ENCODE measurements at places on chromosomes 4 and X.

GRCh38 chr4:87497578-87497977 is 31.6 kb downstream of the SPARCL1 start:
- no peak for DNase-seq

- no peak for DNase-seq
These were observed 390.8 kb downstream of the ADGRL3 start for GRCh38 chr4:61590881-61591280.

- no peak for DNase-seq
These were observed 83.2 kb downstream of the TMEM131L start for GRCh38 chr4:153549405-153549804.

DNA sequence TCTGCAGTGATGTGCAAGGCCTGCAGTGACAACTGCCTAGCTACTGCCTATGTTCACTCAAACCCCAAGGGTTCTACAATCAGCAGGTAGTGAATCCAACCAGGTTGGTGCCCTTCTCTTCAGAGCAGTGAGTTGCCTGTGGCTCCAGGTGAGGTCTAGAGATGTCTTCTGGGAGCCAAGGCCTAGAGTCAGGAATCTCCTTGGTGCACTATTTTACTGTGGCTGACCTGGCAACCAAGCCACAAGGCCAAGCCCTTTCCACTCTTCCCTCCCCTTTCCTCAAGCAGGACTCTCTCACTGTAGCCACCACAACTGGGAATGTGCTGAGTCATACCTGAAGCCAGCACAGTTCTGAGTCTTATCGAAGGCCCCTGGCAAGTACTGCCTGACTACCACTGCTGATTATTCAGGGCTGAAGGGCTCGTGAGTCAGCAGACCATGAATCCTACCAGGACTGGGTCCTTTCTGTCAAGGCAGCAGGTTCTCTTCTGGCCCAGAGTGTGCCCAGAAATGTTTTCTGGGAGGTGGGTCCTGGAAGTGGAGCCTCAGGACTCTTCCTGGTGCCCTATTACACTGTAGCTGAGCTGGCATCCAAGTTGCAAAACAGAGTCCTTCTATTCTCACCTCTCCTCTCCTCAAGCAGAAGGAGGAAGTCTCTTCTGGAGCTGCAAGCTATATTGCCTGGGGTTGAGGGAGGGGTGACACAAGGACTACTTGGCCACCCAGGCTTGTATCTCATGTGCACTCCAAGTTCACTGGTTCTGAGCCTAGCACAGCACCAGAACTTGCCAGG is 111.6 kb downstream of the BTC start:
- no peak for DNase-seq

DNA sequence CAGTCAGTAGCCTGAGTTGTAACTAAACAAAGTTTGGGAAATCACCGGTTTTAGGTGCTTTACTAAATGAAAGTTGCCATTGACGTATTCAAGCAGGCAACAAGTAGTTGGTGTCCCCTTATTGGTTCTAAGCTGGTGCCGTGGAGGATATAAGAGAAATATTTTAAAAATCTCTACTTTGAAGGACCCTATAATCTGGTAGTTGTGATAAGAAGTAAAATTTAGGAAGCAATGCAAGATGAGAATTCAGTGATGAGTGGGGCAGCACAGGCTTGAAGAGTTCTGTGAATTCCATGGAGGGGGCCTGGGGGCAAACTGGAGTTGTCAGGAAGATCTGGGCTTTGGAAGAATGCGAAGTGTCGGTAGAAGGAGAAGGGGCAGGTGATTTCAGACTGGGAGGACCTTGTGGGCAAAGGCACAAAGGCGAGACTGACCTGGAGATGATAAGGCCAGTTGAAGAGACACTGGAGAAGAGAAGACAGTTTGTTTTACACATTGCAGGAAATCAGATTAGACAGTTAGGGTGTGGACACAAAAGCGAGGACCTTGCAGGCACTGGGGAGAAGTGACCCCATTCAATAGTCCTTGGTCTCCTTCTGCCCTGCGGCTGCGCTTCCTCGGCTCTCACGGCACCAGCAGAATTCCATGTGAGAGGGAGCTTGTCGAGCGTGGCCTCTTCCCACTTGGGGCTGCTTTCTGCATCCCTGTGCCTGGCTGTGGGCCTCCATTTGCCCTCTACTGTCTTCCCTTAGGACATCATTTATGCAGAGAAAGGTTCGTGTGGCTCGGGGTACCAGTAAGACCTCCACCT is 1.3 kb downstream of the RHOH start:
- no peak for DNase-seq

DNA sequence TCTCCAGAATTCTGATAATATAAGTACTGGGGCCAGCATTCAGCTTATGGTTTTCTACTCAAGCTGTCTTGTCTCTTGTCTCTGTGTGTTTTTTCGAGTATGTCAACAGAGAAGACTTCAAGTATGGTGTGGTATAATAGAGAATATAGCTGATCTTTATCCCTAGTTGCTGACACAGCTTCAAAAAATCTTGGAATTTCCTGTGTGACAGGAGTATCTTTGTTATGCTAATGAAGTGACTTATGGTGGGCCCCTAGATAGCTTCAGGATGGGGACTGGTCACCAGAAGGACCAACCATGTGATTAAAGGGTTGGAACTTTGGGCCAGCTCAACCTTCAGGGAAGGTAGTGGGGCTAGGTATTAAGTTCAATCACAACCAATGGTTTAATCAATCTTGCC is 2.9 kb downstream of the GPRASP3 start:
- no peak for DNase-seq

DNA sequence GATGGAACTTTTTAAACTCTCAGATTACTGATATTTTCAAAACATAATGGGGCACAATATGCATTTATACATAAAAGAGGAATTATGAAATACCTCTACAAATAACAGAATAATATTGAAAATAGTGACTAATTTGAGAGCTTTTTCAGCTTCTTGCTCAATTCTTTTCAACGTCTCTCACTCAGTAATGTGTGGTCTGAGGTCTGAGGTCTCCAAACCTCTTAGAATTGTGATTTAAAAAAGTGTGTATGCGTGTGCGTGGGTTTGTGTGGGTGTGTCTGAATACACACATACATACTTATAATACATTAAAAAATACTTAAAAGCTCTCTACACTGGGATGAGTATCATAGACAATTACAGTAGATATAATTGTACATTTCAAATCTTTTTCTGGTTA is 7.9 kb downstream of the NDNF start:
- no peak for DNase-seq

DNA sequence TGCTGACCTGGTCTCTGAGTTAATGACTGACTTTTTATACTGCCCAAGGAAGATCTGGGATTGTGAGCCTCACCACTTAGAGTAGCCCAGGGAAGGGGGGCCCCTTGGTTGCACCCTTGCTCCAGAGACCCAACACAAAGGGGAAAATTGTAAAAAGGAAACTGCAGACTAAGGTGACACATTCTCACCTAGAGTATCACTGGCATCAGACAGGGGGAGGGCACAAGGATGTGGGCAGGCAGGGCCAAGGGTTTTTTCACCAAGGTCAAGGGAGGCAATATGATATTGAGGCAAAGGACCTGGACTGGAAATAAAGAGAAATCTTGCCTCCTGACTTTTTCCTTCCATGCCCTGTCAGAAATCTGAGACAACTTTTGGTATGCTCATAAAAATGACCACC is 386.2 kb upstream of the FGF16 start:
- DNase-seq = no peak

DNA sequence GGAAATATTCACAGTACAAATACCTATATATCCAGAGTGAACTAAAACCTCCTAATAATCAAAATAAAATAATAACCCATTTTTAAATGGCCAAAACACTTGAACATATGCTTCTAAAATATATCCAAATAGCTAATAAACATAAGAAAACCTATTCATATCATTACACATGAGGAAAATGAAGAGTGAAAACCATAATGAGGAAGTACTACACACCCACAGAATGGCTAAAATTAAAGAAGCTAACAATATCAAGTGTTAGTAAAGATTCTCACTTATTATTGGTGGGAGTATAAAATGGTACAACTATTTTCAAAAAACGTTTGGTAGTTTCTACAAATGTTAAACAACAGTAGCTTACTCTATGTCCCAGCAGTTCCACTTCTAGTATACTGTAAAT is 92.1 kb downstream of the KLHL13 start:
- DNase-seq = no peak

DNA sequence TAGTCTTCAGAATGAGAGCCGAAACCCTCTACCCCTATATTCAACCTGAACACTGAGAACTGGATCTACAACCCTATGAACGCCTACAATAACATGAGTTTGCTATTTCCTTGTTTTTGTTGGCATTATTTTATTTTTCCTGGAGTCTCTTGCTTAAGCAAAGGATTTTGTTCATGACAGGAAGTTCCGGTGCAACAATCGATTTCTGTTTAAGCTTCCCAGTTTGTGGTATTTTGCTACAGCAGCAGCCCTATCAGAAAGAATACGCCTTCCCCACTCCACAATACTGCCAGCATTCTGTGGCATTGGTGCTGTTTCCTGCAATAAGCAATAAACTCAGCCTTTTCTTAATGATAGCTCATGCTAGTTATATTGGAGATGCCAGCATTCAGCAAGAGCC is 60.9 kb downstream of the NPY5R start:
- DNase-seq = no peak

DNA sequence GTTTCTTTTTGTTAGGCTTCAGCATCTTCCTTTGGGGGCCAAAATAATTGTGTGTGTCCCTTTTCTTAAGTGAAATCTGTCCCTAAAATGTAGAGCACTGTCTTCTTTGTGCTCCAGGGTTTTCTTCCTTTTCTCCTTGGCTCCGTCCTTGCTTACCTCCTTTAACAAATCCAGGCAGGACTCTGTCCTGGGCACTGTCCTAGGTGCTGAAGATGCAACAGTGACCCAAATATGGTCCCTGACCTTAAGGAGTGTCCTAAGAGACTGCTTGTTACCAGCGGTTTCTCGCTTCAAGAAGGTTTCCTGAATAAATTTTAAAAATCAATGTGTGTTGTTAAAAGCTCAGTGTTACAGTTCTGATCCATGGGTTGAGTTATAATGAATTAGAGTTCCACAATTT is 471.8 kb downstream of the KCNIP4 start:
- no peak for DNase-seq

DNA sequence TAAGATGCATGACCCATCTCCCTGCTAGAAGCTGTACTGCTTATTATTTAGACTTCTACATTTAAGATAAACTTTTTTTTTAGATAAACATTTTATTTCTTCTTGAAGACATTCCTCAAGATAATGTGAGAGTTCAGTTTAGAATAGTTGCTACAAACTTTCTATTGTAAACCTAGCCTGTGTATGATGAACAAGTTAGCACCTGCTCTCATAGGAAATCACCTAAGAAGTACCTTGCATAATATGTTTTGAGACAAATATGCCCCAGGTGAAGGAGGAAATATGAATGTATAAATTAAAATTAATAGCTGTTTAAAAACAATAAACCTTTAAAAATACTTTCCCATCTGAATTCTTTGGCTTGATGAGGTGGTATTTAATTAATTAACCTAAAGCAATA is 35.6 kb downstream of the RASGEF1B start:
- no peak for DNase-seq

GRCh38 chrX:9997041-9997440 is 29.9 kb downstream of the CLDN34 start:
- DNase-seq = no peak

DNA sequence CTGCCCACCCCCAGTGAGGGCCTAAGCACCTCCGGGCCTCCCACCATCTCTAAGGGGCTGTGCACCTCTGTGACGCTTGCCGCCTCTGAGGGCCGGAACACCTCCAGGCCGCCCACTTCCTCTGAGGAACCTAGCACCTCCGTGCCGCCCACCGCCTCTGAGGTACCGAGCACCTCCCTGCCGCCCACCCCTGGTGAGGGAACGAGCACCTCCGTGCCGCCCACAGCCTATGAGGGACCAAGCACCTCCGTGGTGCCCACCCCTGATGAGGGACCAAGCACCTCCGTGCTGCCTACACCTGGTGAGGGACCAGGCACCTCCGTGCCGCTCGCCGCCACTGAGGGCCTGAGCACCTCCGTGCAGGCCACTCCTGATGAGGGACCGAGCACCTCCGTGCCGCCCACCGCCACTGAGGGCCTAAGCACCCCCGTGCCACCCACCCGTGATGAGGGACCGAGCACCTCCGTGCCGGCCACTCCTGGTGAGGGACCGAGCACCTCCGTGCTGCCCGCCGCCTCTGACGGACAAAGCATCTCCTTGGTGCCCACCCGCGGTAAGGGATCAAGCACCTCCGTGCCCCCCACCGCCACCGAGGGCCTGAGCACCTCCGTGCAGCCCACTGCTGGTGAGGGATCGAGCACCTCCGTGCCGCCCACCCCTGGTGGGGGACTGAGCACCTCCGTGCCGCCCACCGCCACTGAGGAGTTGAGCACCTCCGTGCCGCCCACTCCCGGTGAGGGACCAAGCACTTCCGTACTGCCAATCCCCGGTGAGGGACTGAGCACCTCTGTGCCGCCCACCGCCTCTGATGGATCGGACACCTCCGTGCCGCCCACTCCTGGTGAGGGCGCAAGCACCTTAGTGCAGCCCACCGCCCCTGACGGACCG is 977 bp downstream of the MAGEE1 start:
- DNase-seq = peak; percentile 42

DNA sequence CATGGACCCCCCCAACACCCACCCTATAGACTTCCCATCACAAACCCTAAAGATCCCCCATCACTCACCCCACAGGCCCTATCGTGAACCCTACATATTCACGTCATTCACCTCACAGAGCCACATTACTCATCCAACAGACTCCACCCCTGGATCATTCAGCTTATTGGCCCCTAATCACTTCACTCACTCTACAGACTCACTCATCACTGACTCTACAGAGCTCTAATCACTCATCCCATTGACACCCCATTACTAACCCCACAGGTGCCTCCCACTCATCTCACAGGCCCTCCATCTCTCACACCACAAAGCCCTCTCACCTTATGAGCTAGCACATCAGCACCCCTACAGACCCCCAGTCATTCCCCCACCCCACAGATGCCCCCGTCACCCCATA is 6.3 kb upstream of the TBC1D25 start:
- no peak for DNase-seq

GRCh38 chr4:120870279-120870673 is 52.2 kb downstream of the PRDM5 start:
- DNase-seq = no peak

- no peak for DNase-seq
These were observed 640.6 kb downstream of the RPA4 start for GRCh38 chrX:97524340-97524739.

GRCh38 chrX:106415276-106415895 is 196.4 kb upstream of the RADX start:
- DNase-seq = no peak

- DNase-seq = no peak
These were observed 756.1 kb downstream of the SH3BGRL start for GRCh38 chrX:81957900-81958545.

DNA sequence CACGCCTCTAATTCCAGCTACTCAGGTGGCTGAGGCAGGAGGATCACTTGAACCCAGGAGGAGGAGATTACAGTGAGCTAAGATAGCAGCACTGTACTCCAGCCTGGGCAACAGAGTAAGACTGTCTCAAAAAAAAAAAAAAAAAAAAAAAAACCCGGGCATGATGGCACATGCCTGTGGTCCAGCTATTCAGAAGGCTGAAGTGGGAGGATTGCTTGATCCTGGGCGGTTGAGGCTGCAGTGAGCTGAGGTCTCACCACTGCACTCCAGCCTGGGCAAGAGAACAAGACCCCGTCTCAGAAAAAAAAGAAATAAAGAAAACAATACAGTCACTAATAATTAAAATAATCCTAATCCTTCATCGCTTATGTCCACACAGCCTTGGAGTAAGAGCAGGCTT is 68.1 kb downstream of the APBB2 start:
- DNase-seq = no peak
